NAMALWA (cell line): ENCODE measurements at places on chromosomes 11 and 22.
A peak's percentile ranks its signal among the peaks of the same experiment; 100 is the strongest.

DNA sequence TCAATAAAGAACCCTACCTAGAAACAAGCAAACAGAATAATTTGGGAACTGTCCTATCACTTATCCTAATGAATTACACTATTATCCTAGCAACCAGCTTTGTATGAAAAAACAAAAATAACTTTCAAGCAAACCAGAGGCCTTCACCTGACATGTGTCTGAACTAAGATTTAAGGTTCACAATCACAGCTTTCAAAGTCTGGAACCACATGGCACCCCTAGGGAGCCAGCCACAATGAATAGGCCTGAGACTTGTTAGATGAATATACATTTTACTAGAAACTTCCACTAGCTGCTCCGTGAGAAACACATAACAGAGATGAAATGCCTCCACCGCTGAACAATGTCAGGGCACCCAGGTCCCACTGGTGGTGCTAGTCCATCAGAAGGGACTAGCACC, 65.8 kb upstream of the CYP2D6 start:
- DNase-seq, result no peak

GRCh38 chr11:125871391-125872137, 15.9 kb upstream of the HYLS1 start:
- DNase-seq, result peak; percentile 74

- no peak for DNase-seq
Measured at GRCh38 chr11:119776031-119776636, 47.1 kb upstream of the NECTIN1 start.

DNA sequence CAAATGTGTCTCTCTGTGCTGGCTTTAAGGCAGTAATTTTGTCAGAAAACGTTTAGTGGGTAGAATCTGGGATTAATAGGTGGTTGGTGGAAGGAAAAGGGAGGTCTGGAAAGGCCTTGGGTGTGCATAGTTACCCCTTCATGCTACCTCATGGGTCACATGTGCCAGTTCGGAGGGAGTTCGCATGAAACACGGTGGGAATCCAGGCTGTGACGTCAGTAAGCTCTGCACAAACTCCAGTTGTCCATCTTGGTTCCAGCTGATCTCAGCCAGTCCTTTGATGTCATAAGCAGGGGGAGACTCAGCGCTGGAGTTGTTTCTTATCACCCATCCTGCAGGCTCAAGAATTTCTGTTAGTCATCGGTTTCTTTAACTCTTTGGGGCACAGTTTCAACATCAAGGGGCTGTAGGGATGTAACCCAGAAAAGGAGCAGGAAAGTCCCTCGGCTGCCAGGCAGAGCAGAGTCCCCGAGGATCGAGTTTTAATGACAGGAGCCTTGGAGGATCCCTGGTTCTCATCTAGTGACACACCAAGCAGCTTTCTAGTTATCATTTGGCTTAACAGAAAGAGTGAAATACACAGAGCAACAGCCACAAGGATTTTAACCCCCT, 28.9 kb downstream of the MOV10L1 start:
- no peak for DNase-seq

DNA sequence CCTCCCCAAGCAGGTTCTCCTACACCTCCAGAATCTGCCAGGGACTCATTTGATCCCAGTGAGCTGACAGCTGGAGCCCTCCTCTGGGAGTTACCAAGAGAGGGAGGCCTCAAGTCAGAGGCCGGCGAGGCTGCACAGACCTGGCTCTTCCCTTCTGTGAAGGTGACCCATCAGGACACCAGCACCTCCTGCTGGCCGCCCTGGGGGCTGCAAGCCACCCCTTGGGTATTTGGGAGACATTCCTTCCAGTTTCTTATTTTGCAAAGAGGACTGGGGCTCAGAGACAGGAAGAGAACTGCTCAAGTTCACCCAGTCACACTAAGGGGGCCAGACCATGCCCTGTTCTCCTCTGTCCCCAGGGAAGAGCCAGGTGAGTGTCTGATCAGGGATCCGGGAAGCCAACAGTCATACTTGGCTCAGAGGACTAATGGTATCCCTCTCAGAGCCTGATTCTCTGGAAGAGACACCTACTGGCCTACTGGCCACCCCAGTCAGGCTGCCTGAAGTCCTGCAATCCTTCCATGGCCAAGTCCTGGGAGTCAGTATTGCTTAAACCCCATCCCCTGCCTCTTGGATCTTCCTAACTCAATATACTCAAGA, 40.5 kb upstream of the RIC3 start:
- DNase-seq, result peak; percentile 26

- no peak for DNase-seq
Measured at GRCh38 chr22:47225931-47226633, 463.6 kb downstream of the TBC1D22A start.

DNA sequence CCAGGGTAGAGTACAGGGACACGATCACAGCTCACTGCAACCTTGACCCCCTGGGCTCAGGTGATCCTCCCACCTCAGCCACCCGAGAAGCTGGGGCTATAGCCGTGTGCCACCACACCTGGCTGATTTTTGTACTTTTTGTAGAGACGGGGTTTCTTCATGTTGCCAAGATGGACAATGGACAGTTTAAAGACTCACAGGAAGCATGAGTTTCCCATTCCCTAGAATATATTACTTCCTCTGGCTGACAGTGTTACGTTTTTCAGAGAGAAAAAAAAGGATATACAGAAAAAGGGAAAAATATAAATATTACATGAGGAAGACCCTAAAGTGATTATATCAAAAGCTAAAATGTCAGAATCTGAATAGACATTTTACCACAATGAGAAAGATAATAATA, 72.3 kb downstream of the RSF1 start:
- no peak for DNase-seq

DNA sequence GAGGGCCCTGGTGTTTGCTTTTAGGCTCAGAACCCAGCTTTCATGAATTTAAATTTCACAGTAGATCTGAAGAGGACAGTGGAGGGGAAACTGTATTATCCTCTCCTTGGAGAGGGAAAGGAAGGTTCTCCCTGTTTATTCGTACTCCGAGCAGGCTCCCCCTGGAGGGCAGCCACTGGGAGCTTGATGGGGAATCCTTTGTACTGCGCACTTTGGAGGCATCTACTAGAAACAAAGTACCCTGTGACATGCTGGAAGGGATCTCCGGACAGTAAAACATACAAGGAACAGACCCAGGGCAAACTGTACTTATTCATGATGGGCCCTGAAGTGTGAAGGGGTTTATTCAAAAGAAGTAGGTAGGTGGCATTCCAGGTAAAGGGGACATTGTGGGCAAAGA, 27.2 kb downstream of the NAV2 start:
- DNase-seq, result no peak

GRCh38 chr11:12473381-12473780, 96.0 kb downstream of the PARVA start:
- no peak for DNase-seq

DNA sequence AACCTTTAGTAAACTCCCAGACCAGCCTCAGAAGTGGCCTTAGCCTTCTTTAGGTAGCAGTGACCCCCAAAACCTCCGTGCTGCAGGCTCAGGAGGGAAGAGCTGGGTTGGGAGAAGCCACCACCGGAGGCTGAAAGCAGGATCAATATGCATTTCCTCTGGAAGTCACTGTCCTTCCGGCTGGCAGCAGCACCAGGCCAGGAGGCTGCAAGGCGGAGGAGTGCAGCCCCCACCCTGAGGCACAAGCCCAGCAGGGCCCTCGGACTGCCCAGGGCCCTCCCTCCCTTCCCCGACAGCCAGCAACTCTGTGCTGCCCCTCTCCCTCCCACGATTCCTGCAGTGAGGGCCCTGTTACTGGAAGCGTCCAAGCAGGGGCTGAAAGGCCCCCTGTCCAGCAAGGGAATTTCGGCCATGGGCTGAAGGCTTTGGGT, 3.2 kb upstream of the NRXN2 start:
- DNase-seq, result no peak

- peak; percentile 72 for DNase-seq
Measured at GRCh38 chr11:68266121-68266891, 5.5 kb downstream of the C11orf24 start.

DNA sequence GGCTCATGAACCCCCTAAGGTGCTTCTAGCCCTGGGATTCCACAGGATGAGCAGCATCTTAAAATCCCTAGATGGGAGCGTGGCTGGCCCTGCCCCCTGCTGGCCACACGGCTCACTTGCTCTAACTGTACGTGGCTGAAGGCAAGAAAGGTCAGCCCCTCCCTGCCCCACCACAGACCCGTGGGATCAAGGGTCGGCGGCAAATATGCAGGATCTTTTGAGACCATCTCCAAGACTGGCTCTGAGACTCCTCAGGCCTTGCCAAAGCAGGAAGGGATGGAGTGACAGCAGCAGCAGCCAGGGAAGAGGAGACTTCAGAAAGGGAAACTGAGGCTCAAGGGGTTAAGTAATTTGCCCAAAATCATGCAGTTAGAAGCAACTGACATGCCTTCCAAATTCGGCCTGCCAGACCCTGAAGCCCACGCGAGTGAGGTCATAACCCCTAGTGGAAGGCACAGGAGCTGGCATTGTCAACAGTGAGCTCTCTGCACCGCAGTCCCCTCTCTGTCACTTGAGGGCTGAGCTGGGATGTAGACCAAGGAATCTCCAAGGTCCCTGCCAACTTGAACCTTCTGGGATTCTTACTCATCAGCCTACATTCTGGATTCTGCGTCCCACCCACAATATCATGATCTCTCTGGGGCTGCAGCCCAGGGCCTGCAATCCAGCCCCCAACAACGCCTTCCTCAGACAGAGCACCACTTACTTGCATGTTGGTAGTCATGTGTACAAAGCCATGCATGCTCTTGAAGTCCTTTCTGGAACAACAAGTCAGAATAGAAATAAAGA, 31.4 kb downstream of the CREB3L1 start:
- peak; percentile 69 for DNase-seq

DNA sequence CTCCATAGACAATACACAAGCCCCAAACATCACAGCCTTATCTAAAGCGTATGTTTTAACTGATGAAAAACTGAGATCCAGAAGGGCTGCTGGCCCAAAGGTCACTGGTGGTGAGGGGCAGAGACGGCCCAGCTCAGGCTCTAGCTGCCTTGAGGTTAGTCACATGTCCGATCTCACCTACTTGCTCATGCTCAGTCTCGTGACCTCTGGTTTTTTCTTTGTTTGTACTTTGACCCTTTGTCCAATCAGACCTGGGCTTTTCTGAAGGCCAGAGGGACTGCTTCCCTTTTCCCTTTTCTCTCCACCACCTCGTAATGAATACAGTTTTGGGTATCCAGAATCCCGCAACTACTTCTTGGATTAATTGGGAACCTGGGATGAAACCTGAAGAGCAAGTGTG, 28.6 kb downstream of the MMP20 start:
- DNase-seq, result no peak

- DNase-seq, result peak; percentile 88
Measured at GRCh38 chr11:9506489-9507276, 45.9 kb downstream of the ZNF143 start.

GRCh38 chr22:23925020-23925606, 30.9 kb downstream of the MIF start:
- no peak for DNase-seq

- DNase-seq, result no peak
Measured at GRCh38 chr11:59770319-59770718, 15.1 kb downstream of the STX3 start.

DNA sequence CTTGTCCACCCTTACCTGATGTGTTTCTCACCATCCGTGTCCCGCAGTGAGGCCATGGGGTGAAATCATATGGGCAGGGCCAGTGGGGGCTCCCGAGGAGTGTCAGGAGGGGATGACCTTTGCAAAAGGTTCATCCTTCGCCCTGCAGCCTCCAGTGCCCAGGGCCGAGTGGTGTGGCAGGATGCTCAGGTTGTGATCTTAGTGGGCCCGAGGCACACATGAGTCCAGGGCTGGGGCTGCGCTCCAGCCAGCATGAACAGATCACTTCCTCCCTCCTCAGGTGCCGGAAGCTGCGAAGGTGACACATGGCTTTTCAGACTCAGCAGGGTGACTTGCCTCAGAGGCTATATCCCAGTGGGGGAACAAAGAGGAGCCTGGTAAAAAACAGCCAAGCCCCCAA, 2.8 kb upstream of the FKBP2 start:
- DNase-seq, result no peak

GRCh38 chr11:57133366-57134038, 48.3 kb upstream of the LRRC55 start:
- no peak for DNase-seq

- no peak for DNase-seq
Measured at GRCh38 chr11:12163181-12163941, 53.0 kb downstream of the MICAL2 start.

DNA sequence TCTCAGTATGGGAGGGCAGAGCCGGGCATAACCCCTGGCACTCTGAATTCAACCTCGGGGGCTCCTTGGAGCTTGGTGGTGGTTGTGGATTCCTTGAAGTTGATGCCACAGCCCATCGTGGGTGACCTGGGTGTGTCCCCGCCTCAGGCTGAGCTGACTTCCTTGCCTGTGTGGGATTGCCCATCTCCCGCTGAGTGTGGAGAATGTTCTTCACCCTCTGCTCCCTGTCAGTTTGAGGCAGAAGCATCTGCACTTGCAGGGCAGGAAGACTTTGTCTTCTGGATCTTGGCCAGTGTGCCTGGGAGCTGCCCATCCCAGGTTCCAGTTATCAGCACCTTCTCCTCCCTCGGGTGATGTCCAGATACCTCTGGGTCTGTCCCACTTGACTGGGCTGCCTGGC, 25.3 kb downstream of the CD82 start:
- DNase-seq, result no peak

- no peak for DNase-seq
Measured at GRCh38 chr11:134665188-134665535, 253.1 kb upstream of the B3GAT1 start.

- DNase-seq, result no peak
Measured at GRCh38 chr22:45335021-45335818, 25.5 kb downstream of the FAM118A start.

DNA sequence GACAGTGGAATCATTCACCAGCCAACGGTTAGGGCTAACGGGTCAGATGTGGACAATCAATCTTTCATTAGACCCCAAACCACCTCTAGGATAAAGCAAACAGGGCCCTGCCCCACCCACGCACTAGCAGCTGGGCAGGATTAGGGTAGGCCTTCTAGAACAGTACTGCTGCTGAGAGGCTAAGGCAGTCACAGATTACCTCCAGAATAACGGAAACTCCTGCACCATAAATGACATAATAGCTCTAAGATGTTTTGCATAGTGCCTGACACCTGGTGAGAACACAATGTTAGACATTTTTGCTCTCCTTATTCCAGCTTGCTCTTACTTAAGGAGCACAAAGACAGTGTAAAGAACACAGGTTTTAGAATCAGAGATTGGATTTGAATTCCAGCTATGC, 1.8 kb downstream of the SYTL2 start:
- DNase-seq, result peak; percentile 75

DNA sequence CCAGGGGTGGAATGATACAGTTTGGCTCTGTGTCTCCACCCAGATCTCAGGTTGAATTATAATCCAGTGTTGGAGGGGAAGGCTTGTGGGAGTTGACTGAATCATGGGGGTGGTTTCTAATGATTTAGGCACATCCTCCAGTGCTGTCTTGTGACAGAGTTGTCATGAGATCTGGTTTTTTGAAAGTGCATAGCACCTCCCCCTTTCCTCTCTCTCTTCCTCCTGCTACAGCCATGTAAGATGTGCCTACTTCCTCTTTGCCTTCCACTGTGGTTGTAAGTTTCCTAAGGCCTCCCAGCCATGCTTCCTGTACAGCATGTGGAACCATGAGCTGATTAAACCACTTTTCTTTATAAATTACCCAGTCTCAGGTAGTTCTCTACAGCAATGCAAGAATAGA, 45.1 kb downstream of the THAP12 start:
- DNase-seq, result no peak
